ENCODE measurements at places on chromosomes 16 and 17.

DNA sequence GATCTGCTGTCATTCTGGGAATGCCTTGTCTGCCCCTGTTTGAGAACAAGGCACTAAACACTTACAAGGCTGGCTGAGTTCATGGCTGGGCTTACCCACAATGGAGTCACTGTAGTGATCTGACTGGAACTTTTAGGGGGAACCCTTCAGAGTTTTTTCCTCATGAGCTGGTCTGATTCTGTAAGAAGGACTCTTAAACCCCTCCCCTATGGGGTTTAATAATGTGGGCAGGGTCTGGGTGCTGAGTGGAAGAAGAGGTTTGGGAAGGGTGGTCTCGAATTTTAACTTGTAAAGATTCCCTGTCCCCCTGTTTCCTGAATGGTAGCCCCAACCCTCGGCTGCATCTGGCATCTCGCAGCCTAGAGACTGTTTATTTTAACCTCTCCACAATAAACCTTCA is 30.6 kb downstream of the OSBPL7 start:
- no peak for DNase-seq

DNA sequence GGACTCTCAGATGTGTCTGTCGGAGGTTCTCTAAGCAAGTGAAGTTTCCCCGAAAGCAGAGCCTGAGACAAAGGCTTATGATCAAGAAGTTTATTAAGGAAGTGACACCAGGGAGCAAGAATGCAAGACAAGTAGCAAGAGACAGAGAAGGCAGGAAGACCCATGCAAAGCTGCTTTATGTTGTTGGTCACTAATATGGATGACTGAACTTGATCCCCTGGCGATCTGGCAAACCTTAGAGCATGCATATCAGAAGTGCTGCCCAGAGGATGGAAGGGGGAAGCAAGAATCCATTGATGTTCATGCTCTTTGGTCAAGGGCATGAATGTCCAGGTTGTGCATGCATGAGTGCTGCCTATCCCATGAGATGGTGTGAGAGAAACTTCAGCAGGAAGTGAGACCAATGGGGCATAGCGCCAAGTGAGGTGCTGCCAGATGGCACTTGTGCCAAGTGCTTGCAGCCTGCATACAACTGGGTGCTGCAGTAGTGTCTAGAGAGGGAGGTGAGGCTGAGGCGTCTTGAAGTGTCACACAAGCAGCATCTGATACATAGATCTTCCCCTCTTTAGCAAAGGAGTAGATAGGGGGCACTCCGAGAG is 176.5 kb downstream of the SALL1 start:
- DNase-seq: no peak

- DNase-seq: no peak
Observed at GRCh38 chr16:84879569-84880487, 60.0 kb downstream of the CRISPLD2 start.

DNA sequence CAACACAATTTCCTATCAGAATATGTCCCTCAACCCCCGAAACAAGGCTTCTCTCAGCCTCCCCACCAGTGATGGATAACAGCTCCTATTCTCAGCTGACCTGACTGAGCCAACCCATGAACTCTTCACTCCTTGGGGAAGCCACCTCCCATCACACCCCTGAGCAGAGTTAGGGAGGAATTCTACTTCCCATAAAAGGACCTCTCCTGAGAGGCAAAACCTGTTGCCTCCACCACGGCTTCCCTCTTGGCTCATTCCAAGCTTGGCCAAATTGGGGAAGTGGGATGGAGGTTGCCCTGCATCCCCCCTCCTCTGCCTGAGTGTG is 5.7 kb upstream of the RASL10B start:
- no peak for DNase-seq

- DNase-seq: no peak
Observed at GRCh38 chr17:58823051-58823525, 67.4 kb downstream of the PPM1E start.

- DNase-seq: no peak
Observed at GRCh38 chr16:64182985-64183384, 938.9 kb downstream of the CDH11 start.

DNA sequence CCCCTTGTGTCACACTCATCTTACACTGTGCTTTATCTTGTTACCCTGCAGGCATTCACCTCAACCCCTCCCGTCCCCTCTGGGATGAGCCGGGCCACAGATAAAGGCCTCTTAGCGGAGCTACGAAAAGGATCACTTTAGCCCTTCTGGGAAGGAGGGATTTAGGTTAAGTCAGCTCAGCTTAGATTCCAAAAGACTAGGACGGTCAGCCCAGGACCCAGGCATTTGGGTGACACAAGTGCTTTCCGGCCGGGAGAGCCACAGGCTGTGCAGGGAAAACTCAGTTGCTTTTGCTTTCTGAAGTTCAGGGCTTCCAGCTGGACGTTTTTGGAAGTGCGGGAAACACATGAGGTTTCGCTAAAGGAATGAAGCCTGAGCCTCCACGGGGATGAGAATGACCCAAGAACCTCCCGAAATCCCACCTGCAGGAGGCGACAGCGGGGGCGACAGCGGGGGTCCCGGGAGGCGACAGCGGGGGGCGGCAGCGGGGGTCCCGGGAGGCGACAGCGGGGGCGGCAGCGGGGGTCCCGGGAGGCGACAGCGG is 11.6 kb upstream of the METRNL start:
- no peak for DNase-seq

DNA sequence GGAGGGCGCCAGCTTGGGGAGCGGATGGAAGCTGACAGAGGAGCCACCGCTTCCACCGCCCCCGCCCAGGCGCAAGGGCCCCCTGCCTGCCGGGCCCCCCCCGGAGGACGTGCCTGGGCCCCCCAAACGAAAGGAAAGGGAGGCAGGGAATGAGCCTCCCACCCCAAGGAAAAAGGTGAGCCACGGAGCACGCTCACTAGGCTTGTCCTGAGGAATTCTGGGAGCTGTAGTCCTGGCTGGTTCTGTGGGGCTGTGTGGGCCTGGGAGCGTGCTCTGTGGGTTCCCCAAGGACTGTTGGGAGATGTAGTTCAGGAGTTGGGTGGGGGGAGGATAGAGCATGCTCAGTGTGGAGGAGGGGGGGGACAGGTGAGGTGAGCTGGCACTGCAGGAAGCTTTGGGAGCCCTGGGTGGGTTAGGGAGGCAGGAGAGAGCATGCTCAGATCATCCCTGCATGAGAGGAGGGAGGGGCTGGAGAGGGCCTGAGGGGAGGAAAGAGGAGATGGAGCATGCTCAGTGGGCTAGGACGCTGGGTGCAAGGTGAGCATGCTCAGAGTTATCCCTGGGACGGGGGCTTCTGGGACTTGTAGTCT is 4.5 kb downstream of the FBXL19 start:
- no peak for DNase-seq

GRCh38 chr17:64345689-64346376 is 44.8 kb downstream of the PECAM1 start:
- DNase-seq: no peak

- DNase-seq: no peak
Observed at GRCh38 chr16:6698548-6698947, 634.1 kb upstream of the RBFOX1 start.

GRCh38 chr17:21191698-21192097 is 22.3 kb downstream of the TMEM11 start:
- no peak for DNase-seq

GRCh38 chr17:74259667-74260524 is 14.1 kb upstream of the DNAI2 start:
- no peak for DNase-seq

DNA sequence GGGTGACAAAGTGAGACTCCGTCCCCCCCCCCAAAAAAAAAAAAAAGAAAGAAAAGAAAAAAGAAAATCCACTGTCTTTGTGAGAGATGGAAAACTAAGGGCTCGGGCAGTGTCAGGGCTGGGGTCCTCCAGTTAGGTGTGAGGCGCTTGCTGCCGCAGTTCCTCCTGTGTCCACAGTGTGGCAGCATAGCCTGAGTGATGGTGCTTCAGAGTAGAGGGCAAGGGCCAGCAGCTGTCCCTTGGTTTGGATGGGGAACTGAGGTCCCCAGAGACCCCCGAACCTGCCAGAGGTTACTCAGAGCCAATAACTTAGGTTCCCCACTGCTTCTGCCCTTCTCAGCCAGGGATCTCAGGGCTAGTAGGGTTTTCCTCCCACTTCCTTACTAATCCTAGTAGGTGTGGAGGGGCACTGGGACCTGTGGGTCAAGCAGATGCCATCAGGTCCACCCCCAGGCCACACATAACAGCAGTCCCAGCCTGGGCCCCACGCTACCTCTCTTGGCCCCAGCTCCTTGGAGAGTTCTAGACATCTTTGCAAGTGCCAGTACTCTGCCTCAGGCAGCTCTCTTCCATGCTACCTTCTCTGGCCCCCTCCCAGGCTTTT is 7.9 kb upstream of the LLGL1 start:
- peak; percentile 34 for DNase-seq

GRCh38 chr16:19716183-19716582 is 1.8 kb downstream of the KNOP1 start:
- no peak for DNase-seq

GRCh38 chr16:84498859-84499620 is 5.4 kb downstream of the MEAK7 start:
- no peak for DNase-seq

DNA sequence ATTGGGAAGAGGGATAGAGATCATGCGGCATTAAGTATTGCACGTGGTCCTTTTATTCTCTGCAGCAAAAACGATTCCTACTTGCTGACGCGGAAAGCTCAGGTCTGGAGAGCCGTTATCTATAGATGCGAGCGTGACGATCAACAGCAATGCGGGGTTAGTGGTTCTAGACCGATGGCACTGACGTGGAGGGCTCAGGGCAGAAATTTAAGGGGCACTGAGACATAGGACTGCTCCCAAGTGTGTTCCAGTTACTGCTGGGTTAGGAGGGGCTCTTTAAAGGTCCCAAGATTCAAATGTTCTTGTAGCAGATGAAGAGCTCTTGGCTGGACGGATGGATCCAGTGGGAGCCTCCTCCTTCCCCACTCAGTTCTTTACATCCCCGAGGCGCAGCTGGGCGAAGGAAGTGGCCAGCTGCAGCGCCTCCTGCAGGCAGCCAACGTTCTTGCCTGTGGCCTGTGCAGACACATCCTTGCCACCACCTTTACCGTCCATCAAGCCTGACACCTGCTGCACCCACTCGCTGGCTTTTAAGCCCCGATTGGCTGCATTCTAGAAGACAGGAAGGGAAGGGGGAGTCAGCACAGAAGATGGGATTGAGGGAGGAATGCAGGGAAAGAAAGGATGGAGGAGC is 732 bp upstream of the EXOSC6 start:
- DNase-seq: no peak

DNA sequence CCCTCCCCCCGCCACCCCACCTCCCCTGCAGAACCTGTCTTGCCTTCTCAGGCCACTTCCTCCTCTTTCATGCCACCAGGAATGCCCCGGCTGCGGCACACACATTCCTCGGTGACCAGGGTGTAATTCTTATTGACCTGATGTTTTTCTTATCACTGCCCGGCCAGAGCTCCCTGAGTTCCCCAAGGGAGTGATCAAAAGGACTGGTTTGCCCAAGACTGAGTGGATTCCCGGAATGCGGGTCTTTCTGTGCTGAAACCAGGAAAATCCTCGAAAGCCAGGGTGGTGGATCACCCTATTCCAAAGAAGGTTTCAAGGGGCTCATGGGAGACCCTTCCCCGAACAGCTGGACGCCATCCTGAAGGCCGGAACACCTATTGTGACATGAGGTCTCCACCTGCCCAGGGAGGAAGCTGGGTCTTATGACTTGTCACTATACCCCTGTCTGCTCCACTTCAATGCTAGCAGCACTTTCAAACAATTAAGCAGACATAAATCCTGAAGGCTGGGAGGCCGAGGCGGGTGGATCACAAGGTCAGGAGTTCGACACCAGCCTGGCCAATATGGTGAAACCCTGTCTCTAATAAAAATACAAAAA is 53.0 kb upstream of the RPL38 start:
- DNase-seq: no peak

GRCh38 chr17:13562271-13562800 is 39.4 kb downstream of the HS3ST3A1 start:
- DNase-seq: no peak

GRCh38 chr17:15955793-15956541 is 11.0 kb downstream of the ADORA2B start:
- no peak for DNase-seq

GRCh38 chr16:12455287-12455798 is 348.3 kb downstream of the CPPED1 start:
- no peak for DNase-seq

- DNase-seq: no peak
Observed at GRCh38 chr17:14749269-14749668, 448.4 kb downstream of the HS3ST3B1 start.

- no peak for DNase-seq
Observed at GRCh38 chr17:1043601-1044251, 46.8 kb downstream of the TIMM22 start.

DNA sequence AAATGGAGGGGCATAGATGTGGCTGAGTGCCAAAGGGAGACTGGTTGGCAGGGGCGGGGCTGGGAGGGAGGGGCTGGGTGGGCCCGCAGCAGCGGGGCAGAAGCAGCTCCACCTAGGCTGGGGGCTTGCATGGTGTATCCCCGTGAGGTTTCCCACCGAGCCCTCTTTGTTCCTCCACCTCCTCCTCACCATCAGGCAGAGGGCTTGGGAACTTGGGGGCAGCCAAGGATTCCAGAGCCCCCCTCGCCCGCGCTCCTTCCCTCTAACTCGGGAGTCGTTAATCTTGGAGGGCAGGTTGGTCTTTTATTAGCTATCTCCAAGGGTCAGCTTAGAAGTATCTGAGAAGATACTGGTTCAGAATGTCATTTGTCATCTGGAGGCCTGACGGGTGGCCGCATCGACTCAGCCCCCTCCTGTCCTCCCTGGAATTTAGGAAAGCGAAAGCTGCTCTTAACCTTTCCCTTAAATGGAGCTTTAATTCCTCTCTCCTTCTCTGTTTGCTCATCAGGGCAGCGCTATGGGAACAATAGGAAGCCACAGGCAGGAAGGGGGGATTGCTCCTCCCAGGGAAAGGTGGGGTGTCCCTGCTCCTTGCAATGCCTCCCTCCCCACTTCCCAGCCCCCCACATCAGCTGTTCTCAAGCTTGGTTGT is 274.3 kb upstream of the XYLT1 start:
- no peak for DNase-seq

- no peak for DNase-seq
Observed at GRCh38 chr16:10979717-10980601, 35.6 kb downstream of the CLEC16A start.

GRCh38 chr17:18959845-18960240 is 7.9 kb downstream of the SLC5A10 start:
- no peak for DNase-seq

DNA sequence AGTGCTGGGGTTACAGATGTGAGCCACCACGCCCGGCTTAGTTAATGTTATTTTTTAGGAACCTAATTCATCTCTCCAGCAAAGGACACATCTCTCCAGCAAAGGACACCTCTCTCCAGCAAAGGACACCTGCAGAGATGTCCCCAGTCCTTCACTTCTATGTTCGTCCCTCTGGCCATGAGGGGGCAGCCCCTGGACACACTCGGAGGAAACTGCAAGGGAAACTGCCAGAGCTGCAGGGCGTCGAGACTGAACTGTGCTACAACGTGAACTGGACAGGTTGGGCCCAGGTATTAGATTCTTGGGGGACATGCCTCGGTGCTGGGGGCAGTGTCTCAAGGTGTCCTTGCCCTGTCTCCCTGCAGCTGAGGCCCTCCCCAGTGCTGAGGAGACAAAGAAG is 4.7 kb downstream of the PFAS start:
- no peak for DNase-seq

- no peak for DNase-seq
Observed at GRCh38 chr16:4792951-4793513, 2.1 kb upstream of the SMIM22 start.

Measured in stimulated activated CD8-positive, alpha-beta memory T cell treated with anti-CD3 and anti-CD28 coated beads, Interleukin-7, amount 100 ng/mL, for 1 hour (primary cell).